Stimulated activated CD4-positive, alpha-beta T cell treated with anti-CD3 and anti-CD28 coated beads, Interleukin-12 subunit alpha, Interleukin-12 subunit beta, amount 100 ng/mL, for 4 hours (primary cell): ENCODE measurements at places on chromosomes 1 and 21.

DNA sequence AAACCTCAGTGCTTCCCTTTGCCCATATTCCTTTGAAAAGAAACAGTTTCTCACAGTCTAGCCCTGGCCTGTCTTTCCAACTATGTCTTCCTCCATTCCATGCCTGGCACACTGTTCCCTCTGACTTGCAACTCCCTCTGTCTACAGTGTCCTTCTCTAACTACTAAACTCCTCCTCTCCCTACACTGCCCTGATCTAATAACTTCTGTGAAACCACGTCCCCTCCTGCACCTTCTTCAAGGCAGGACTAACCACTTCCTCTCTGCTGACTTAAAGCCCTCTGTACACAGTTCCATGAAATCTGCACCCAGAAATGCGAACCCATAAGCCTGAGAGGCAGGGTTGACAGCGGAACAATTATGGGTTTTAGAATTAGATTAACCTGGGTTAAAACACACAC, 62.2 kb upstream of the ATP1B1 start:
- DNase-seq = no peak

DNA sequence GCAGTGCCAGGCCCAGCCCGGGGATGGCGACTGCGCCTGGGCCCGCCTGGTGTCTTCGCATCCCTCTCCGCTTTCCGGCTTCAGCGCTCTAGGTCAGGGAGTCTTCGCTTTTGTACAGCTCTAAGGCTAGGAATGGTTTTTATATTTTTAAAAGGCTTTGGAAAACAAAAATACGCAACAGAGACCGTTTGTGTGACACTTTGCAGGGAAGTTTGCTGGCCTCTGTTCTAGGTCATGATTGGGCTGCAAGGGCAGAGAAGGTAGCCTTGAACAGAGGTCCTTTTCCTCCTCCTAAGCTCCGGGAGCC, 719 bp downstream of the SOD1 start:
- no peak for DNase-seq

DNA sequence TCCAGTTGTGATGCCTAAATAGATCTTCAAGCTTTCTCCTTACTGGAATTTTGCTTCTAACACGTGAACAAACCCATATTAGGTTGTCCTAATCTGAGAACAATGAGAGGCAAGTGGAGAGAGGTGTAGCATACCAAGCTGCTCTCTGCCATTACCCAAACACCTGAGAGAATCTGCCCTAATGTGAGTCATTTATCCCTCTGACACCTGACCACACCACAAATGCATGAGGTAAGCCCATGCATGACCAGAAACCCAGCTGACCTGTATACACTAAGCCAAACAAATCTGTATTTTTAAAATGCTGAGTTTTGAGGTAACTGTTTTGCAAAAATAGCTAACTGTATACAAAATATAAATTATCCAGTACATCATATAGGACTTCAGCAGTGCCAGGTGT, 1458.1 kb upstream of the B3GALT2 start:
- DNase-seq = no peak

GRCh38 chr1:14921057-14921456, 232.5 kb upstream of the TMEM51 start:
- no peak for DNase-seq

- no peak for DNase-seq
Measured at GRCh38 chr1:62912028-62912638, 128.2 kb downstream of the ATG4C start.

- DNase-seq = no peak
Measured at GRCh38 chr1:15756143-15757015, 2.2 kb upstream of the FBLIM1 start.

- no peak for DNase-seq
Measured at GRCh38 chr1:201696217-201696761, 132.7 kb upstream of the IPO9 start.

GRCh38 chr1:219427403-219427802, 185.5 kb downstream of the ZC3H11B start:
- DNase-seq = no peak

GRCh38 chr1:119959268-119960220, 63.2 kb upstream of the ADAM30 start:
- no peak for DNase-seq

DNA sequence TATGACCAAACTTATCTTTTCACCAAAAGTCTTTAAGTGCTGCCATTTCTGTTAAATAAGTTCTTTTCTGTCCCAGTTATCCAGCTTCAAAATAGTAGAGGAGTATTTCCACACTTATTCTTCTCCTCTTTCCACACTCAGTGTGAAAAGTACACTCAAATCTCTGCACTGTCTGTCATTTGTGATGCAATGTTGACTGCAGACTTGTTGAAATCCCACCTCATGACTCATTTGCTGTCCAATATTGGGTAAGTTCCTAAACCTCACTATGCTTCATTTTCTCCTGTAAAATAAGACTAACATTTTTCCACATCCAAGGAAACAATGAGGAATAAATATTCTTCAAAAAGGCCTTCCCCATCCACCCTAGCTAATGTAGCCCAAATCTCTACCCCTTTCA, 17.5 kb downstream of the LRRIQ3 start:
- no peak for DNase-seq

GRCh38 chr21:45401916-45402900, 2.8 kb upstream of the COL18A1 start:
- DNase-seq = no peak

DNA sequence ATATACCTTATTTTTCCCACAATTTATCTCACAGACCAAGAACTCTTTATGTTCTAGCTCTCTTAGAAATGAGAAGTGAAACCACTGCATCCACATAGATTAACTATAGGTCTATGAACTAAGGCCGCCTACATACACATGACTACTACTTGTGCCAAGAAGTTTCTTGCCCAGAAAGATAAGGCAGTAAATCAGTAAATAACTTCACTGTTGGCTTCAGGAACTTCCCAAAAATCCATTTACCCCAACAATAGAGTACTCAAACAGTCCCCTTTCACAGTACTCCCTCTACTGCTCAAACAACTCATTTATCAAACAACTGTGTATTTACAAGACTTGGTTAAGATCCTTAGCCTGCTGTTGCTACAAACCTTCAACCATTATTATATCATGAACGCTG, 96.5 kb downstream of the NME7 start:
- DNase-seq = no peak

DNA sequence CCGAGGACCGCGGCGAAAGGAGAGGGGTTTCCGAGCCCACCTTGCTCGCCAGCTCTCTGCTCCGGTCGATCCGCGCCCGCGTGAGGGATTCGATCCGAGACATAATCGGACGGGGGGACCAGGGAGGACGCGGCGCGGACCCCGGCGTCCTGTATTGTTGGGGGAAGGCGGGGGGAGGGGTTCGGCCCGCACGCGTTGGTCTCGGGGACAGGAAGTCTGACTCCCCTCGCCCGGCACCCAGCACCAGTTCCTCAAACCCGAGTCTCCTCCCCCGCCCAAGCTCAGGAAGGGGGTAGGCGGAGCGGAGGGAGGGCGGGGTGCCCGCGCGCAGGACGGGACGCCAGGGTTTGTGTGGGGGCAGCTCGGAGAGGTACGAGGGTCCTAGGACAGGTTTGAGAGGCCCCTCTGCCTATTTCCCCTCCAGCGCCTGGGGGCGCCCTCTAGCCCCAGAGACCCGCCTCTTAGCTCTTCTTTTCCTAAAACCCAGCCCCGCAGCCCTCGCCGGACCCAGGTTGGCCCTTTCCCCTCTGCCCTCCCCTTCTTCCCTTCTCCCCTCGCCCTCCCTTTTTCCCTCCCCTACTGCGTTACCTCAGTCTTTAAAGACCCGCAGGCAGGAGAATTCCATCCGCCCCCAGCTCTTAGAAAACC, at the start of gene ARHGEF2:
Gene ARHGEF2, minus strand, starts transcription at position 223 of the 648 bp plus-strand sequence. Its CDS starts 120 bp downstream, at position 103.
- DNase-seq = peak; percentile 77

DNA sequence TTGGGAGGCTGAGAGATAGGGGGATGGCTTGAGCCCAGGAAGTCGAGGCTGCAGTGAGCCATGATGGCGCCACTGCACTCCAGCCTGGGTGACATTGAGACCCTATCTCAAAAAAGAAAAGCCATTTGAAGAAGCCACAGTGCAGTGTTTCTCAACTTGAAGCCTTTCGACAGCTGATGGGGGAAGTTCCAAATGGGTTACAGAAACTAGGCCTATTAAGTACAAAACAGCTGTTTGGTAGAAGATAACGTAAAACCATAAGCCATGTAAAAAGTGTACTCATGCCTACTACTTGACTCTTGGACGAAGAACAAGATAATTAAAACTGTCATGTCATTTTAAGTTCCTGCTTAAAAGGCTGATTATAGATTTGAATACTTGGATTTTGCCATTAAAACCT, 16.6 kb downstream of the COPA start:
- no peak for DNase-seq

DNA sequence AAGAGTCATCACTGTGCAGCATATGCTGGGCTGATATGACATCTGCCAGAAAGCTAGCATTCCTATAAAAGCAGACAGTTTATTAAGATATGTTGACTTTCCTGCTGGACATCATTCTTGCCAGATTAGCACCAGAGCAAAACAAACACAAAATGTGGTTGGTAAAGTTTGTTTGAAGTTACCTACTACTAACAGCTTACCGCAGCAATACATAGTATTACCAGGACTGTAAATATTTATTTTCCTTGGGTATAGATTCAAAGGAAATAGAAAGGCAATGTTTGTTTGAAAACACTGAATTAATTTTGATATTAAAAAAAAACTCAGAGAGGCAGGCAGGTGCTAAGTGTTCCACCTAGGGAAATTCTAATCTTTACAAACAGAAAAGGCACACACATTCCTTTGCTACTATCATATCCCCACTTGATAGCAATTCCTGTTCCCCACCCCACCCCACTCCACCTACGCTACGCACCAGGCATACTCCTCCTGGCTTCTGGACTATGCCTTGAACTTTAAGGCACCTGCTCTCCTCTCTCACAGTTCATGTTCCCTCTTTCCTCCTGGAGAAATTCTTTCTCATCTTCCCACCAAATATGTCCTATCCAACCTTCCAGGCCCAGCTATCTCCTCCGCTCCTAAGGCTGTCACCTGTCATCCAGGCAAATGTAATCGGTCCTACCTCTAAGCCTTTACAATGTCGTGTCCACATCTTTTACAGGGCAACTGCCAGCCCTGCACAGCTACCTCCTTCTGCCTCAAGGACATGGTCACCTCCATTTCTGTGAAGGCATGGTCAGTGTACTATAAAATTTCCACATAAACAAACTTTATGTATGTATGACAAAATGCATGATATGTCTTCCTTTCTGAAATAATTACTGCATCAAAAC, 34.7 kb downstream of the PTPN14 start:
- no peak for DNase-seq

- DNase-seq = no peak
Measured at GRCh38 chr1:8554956-8555534, 237.1 kb downstream of the SLC45A1 start.

DNA sequence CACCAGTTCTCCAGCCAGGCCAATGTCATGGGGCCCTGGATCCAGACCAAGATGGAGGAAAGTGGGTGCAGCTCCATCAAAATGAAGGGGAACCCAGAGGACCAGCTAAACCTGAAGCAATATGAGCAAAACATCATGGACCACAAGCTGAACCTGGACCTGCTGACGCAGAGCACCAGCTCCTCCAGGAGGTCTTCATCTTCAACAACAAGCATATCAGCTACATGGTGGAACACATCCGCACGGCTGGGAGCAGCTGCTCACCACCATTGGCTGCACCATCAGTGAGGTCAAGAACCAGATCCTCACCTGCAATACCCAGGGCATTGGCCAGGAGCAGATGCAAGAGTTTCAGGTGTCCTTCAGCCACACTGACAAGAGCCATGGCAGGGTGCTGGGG, 13.7 kb upstream of the EPHA10 start:
- DNase-seq = no peak

GRCh38 chr1:204520834-204521709, 4.9 kb downstream of the MDM4 start:
- DNase-seq = no peak

DNA sequence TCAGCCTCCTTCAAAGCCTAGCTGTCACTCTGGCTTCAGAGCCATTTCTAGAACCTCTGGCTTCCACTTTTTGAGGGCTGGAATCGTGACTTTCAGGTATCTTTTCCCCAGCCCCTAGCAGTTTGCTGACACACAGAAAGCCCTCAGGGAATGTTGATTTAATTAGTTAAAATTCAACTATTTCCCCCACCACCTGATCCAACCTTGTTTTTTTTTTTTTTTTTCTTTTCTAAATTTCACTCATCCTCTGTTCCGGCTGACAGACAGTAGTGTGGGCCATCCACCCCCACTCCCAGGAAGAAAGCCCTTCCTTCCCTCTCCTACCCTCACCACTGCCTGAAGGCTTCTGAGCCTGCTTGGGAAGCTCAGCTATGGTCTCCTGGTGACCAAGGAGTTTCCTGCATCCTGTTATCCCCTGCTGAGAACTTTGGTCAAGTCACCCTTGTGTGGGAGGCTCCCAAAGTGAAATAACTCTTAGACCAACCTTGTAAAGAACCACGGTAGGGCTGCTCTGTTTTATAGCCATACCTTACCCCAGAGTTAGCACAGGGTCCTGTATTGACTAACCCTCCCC, 29.4 kb downstream of the KCNJ6 start:
- DNase-seq = no peak

- no peak for DNase-seq
Measured at GRCh38 chr1:7224081-7224534, 438.9 kb downstream of the CAMTA1 start.

GRCh38 chr1:119011116-119011515, 23.0 kb upstream of the TBX15 start:
- no peak for DNase-seq

GRCh38 chr1:229625071-229625914, 629 bp downstream of the TAF5L start:
- DNase-seq = peak; percentile 50

- DNase-seq = no peak
Measured at GRCh38 chr1:1074631-1075147, 583 bp upstream of the RNF223 start.

DNA sequence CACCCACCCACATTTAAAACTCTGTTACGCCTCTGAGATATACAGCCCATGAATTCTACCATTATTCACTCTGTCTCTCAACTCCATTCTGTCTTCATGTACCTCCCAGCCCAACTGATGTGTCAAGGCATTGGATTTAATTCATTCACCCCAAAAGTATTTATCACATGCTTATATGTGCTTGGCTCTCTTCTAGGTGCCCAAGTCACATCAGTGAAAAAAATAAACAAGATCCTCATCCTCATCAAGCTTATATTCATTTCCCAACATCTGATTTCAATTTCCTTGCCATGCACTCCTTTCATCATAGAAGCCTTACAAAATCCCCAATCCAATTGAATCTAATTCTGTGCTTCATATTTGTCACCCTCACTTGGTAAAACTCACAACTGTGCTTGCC, 967.6 kb downstream of the LTN1 start:
- DNase-seq = no peak

DNA sequence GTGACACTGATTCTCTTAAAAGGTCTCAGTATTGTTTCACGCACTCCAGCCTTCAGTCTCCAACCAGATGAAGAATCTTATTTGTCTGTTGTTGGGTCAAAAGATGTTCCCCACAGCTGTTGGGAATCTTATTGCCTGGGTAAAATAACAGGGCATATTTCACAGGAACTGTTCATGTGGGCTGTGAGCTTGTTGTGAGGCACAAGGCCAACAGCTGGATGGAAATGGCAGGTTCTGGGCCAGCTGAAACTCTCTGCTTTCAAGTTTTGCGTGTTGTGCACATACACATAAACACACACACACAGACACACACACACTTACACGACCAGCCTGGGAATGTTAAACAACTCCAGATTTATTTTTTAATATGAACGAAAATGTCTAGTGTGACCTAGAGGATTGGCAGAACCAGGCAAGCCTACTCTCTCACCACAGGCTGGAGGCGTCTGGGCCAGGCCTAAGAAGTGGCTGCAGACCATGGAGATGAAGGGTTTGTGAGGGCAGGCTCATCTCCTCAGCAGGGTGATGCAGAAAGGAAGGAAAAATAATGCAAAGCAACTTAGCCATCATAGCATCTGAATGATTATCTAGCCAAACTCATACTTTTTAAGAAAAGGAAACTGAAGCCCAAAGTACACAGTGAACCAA, 357.0 kb downstream of the TTLL7 start:
- no peak for DNase-seq
